IPS DF 6.9 (cell line): ENCODE measurements at places on chromosomes 5 and 9.

DNA sequence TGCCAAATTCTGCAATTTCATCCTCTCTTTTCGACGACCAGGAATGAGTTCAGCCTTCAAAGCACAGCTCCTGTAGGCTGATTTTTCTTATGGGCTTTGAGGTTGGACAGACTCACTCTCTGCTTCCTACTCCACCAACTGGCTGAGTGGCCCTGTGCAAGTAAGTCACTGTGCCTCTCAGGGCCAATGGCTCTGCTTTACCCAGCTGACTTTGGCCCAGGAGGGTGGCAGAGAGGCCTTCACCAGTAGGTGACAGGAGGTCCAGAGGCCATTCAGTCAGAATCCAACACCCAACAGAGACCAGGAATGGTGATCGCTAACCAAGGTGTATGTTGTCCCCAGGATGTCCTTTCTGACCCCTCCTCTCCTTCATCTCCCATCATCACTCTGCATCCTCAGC lies 49.5 kb upstream of the ALDH1B1 start:
- no peaks in the 10 kb centered on the region for H3K27me3 ChIP-seq
- H3K36me3 ChIP-seq, result no peaks in the 10 kb centered on the region
- H3K4me3 ChIP-seq, result no peak overlapping the region; the same call in 1 of the 2 replicates
- no peak for DNase-seq

- DNase-seq, result no peak
- H3K36me3 ChIP-seq, result no peaks in the 10 kb centered on the region
- H3K27me3 ChIP-seq, result peaks cover 10% of the 10 kb centered on the region; the same call in 1 of the 2 replicates
- H3K4me1 ChIP-seq, result no peaks in the 10 kb centered on the region
- H3K27ac ChIP-seq, result no peak overlapping the region
- peak overlapping the region; percentile 69; the same call in 1 of the 2 replicates for H3K4me3 ChIP-seq
Measured at GRCh38 chr5:149271195-149271715, 404 bp upstream of the AFAP1L1 start.

DNA sequence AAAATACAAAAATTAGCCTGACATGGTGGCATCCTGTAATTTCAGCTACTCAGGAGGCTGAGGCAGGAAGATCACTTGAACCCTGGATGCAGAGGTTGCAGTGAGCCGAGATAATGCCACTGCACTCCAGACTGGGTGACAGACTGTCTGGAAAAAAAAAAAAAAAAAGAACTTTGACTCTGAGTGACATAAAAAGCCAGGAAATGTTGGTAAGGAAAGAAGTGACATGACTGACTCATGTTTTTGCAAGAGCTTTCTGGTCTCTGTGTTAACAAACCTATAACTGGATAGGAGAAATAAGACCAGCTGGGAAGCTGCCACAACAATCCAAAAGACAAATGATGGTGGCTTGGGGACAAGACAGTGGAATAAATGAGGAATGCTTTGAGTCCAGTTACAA lies 272.1 kb downstream of the HINT1 start:
- no peak for DNase-seq
- H3K27ac ChIP-seq, result no peak overlapping the region
- H3K27me3 ChIP-seq, result no peaks in the 10 kb centered on the region
- no peaks in the 10 kb centered on the region for H3K36me3 ChIP-seq

GRCh38 chr5:5708367-5708919 lies 286.0 kb downstream of the ICE1 start:
- H3K27me3 ChIP-seq, result no peaks in the 10 kb centered on the region
- no peak overlapping the region for H3K4me3 ChIP-seq
- no peaks in the 10 kb centered on the region for H3K4me1 ChIP-seq
- no peak overlapping the region for H3K27ac ChIP-seq

GRCh38 chr9:134883040-134883782 lies 2.6 kb downstream of the FCN2 start:
- no peaks in the 10 kb centered on the region; the same call in 1 of the 2 replicates for H3K36me3 ChIP-seq
- no peak overlapping the region for H3K4me3 ChIP-seq
- no peaks in the 10 kb centered on the region for H3K27me3 ChIP-seq
- DNase-seq, result no peak
- no peak overlapping the region for H3K27ac ChIP-seq

- no peaks in the 10 kb centered on the region for H3K36me3 ChIP-seq
- H3K27ac ChIP-seq, result no peak overlapping the region
- no peak for DNase-seq
- no peaks in the 10 kb centered on the region for H3K4me1 ChIP-seq
- H3K27me3 ChIP-seq, result peaks cover 2% of the 10 kb centered on the region; the same call in 1 of the 2 replicates
- H3K4me3 ChIP-seq, result peak overlapping the region; percentile 90; the same call in 1 of the 2 replicates
Measured at GRCh38 chr5:64166201-64166959, 737 bp downstream of the RNF180 start.

- no peak for DNase-seq
- H3K4me3 ChIP-seq, result peak overlapping the region; percentile 39; the same call in 1 of the 2 replicates
- H3K36me3 ChIP-seq, result no peaks in the 10 kb centered on the region
Measured at GRCh38 chr5:141051521-141051866, 320 bp downstream of the PCDHB1 start.

DNA sequence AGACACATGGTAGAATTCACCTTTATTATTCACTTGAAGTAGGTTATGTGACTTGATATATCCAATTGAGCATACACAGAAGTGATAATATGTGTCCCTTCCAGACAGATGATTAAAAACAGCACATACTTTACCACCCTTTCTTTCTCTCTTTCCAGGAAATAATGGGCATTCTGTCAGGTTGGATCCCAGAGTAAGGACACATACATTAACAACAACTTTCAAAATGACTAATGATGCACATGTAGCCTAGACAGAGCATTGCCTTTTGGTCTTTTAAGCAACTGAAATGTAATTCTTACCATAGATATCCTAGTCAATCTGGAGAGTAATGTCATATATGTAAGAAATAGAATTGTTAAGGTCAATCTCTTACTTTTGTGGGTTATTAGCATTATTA lies 1748.7 kb downstream of the EFNA5 start:
- H3K4me3 ChIP-seq, result no peak overlapping the region
- no peaks in the 10 kb centered on the region for H3K27me3 ChIP-seq
- no peaks in the 10 kb centered on the region for H3K4me1 ChIP-seq

- no peak overlapping the region for H3K27ac ChIP-seq
- peaks cover 1% of the 10 kb centered on the region; the same call in 1 of the 2 replicates for H3K4me1 ChIP-seq
- no peaks in the 10 kb centered on the region for H3K36me3 ChIP-seq
- H3K4me3 ChIP-seq, result no peak overlapping the region
Measured at GRCh38 chr5:42908086-42908485, 96.4 kb upstream of the SELENOP start.

DNA sequence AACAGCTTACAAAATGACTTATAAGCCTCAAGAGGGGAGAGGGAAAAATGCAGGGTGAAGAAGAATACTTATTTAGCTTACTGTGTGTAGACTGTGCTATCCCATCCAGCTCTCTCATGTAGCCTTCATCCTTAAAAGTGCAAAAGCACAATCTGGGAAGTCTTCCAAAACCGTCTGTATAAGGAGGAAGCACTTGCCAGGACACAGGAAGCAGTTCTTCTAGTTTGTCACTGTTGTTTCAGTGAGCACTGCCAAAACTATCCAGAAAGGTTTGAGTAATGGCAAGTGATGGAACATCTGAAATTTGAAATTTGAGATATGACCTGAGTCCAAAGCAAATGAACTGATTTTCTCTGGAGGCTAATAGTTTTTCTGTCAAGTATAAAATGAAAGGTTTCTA lies 140.8 kb upstream of the ISL1 start:
- H3K4me1 ChIP-seq, result no peaks in the 10 kb centered on the region
- no peak for DNase-seq
- H3K27ac ChIP-seq, result no peak overlapping the region
- H3K4me3 ChIP-seq, result no peak overlapping the region
- H3K36me3 ChIP-seq, result no peaks in the 10 kb centered on the region

- H3K36me3 ChIP-seq, result no peaks in the 10 kb centered on the region; the same call in 1 of the 2 replicates
- H3K4me3 ChIP-seq, result no peak overlapping the region
- no peak for DNase-seq
- no peaks in the 10 kb centered on the region for H3K27me3 ChIP-seq
- peaks cover 2% of the 10 kb centered on the region; the same call in 1 of the 2 replicates for H3K4me1 ChIP-seq
Measured at GRCh38 chr5:91090995-91091394, 292.1 kb downstream of the ARRDC3 start.

DNA sequence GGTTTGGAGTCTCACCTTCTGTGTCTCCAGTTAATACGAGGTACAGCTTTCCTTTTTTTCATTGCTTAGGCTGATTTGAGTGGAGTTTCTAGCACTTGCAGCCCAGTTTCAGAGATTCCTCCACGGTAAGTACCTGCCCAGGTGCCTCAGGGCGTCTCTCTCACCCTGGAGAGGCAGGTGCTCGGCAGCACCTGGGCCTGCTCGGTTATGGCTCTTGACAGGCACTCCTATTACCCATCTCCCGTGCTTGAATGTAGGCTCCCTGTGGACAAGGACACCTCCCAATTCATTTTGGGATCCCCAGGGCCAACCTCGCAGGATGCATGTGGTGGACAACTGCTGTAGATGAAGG lies 144.3 kb downstream of the NR3C1 start:
- no peaks in the 10 kb centered on the region for H3K4me1 ChIP-seq
- no peaks in the 10 kb centered on the region for H3K27me3 ChIP-seq
- H3K36me3 ChIP-seq, result no peaks in the 10 kb centered on the region
- H3K27ac ChIP-seq, result no peak overlapping the region

DNA sequence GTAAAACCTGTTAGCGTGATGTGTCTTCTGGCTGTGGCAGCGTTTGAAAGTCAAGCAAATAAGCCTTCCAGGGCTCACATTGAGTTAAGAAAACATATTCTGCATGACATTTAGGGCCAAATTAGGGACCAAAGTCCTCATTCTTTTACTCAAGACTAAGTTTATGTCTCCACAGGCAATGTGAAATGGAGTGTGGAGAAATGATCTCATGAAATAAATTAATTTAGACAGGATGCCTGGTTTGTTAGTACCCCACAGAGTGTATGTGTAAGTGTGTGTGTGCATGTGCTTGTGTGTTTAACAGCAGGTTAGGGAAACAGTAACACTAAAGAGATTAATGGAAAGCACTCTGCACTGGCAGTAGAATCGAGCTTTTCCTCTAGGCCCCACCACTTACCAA lies 82.9 kb upstream of the SNX2 start:
- no peaks in the 10 kb centered on the region for H3K36me3 ChIP-seq
- no peaks in the 10 kb centered on the region; the same call in 1 of the 2 replicates for H3K4me1 ChIP-seq
- no peaks in the 10 kb centered on the region for H3K27me3 ChIP-seq
- no peak overlapping the region for H3K4me3 ChIP-seq
- no peak for DNase-seq
- H3K27ac ChIP-seq, result no peak overlapping the region

DNA sequence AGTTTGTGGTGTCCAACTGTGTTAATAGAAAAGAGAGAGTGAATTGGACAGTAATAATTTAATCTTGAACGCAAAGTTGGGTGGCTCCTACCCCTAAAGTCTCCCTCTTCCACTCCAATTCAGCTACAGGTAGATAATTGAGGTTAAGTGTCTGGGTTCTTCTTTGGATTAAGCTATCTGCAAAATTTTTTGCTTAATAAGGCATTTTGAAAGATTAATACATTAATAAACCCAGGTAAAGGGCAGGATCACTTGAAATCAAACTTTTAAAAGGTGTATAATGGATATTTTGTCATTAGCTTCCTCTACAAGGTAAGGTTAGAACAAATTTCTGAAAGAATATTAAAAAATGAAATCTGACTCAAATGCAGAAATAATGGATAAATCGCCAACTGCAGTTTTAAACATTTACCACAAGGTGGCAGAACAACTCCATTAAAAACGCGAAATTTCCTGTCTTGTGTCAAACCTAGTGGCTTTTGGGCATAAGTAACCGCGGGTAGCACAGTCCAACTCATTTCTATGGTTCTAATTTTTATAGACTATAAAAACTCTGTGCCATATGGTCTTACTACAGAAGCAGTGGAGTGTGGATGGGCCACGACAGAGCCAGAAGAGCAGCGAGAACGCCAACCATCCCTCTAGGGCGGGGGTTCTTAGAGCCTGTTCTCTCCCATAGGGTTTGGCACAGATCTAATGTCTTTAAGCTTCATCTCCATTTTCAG lies 276.5 kb downstream of the ARHGEF28 start:
- DNase-seq, result peak; percentile 4
- no peaks in the 10 kb centered on the region for H3K4me1 ChIP-seq
- no peaks in the 10 kb centered on the region for H3K27me3 ChIP-seq
- H3K4me3 ChIP-seq, result no peak overlapping the region
- no peaks in the 10 kb centered on the region for H3K36me3 ChIP-seq
- H3K27ac ChIP-seq, result no peak overlapping the region

GRCh38 chr9:98330831-98331230 lies 75.4 kb upstream of the TBC1D2 start:
- no peak overlapping the region for H3K27ac ChIP-seq
- no peak for DNase-seq
- no peaks in the 10 kb centered on the region for H3K27me3 ChIP-seq
- no peaks in the 10 kb centered on the region for H3K4me1 ChIP-seq

GRCh38 chr9:89739916-89740315 lies 135.1 kb downstream of the GADD45G start:
- no peak overlapping the region for H3K4me3 ChIP-seq
- no peaks in the 10 kb centered on the region for H3K27me3 ChIP-seq
- H3K4me1 ChIP-seq, result peaks cover 2% of the 10 kb centered on the region
- H3K36me3 ChIP-seq, result no peaks in the 10 kb centered on the region; the same call in 1 of the 2 replicates
- H3K27ac ChIP-seq, result no peak overlapping the region

DNA sequence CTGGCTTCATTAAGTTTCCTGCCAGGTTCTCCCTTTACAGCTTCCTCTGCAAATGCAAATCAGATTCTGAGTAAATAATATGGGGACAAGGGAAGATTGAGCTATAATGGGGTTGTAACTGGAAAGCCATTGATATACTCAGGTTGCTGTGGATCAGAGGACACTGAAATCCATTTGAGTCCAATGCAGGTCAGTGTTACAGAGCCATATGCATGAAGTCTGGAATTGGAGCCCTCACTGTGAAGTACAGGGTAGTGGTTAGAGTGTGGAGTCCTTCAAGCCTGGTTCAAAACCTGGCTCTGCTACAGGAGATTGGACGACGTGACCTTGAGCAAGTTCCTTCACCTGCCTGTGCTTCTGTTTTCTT lies 48.7 kb downstream of the TIMD4 start:
- H3K27ac ChIP-seq, result peak overlapping the region; percentile 97
- DNase-seq, result peak; percentile 33
- no peaks in the 10 kb centered on the region for H3K27me3 ChIP-seq

DNA sequence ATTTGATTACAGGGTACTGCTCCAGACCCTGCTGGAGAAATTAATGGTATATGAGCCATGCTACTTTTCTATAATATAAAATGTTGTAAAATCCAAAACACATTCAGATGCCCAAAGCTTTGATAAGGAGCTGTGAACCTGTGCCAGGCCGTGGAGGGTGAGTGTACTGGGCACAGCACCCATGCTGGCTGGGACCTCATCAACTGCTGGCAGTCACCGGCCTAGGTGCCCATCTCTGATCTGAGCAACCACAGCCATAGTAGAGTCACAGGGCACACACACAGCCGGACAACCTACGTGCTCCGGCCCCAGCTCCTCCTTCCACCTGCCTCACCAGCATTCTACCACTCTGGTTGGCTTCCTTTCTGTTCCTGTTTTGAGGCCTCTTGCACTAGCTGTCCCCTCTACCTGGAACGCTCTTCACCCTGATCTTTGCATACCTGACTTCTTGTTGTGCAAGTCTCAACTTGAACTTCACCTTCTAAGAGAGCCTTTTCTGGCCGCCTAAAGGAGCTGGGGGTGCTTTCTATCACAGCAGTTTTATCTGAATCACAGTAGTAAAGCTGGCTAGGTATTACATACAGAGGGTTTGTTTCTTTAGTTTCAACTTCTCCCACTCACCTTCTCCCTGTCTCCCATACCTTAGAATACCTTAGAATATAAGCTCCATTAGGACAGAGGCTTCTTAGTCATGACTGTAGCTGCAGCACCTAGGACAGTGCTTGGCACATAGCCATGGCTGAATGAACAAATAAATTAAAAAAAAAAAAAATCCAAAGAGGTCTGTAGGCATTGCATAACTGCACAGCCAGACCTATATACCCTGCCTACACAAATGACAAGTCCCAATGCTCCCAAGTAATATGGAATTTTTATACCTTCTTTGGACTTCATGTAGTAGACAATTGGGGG lies 51.7 kb downstream of the MED27 start:
- H3K4me1 ChIP-seq, result peaks cover 9% of the 10 kb centered on the region; the same call in 1 of the 2 replicates
- no peak for DNase-seq
- H3K36me3 ChIP-seq, result no peaks in the 10 kb centered on the region
- no peak overlapping the region for H3K27ac ChIP-seq
